Activated CD4-positive, alpha-beta T cell treated with anti-CD3 and anti-CD28 coated beads, Interleukin-2, amount 10 ng/mL, durations not matched to agents 24 days and 14 days (primary cell): ENCODE measurements at places on chromosomes 2 and 18. TPM values are rescaled to one million over a fixed set of nuclear protein-coding genes. Genes with fewer than 3 reads are reported as not detected.

Gene BBS5
- 4.3 and 4.7 TPM in 2 replicates for total RNA-seq

- no peak for DNase-seq
These were observed 911.2 kb upstream of the PIK3C3 start for GRCh38 chr18:41043876-41044275.

DNA sequence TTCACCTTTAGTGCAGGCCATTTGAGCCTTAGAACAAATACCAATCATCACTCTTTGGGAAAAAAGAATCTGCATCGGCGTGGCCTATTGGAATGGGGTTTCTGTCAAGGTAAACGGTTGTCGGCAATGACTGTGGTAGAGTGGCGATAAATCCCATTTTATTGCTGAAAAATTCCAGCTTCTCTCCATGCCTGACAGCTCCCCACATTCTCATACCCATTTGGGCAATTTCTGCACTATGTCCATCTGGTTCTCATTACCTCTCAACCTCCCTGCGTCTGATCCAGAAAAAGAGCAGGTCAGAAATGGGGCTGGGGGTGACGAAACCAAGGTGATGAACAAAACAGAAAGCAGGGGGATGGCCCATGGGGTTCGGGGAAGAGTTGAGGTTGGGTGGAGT is 254.0 kb downstream of the MEIS1 start:
- no peak for DNase-seq

- DNase-seq: no peak
These were observed 264.9 kb downstream of the ALPK2 start for GRCh38 chr18:58363767-58364540.

DNA sequence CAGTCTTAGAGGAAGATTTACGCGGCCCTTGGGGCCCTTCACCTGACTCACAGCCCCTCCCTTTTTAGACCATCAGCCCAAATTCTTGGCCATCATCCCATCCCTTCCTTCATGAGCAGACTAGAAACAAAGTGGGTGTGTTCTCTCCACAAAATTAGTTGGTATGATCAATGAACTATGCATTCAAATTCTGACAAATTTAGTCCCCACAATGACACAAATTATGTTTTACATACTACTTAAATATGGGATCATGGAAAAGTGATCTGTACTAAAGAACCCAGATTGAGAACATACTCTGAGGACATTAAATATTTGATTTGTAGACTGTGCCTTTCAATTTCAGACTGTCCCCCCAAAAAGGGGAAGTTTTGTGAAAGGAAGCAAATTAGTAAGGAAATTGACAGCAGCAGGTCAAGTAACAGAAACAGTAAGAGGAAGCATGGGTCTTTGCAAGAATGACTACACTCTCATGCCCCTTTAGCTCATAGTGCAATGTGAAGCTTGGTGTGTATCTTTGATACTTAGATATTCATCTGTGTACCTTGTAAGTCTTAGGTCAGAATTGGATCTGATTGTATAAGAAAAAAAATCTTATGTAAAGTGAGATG is 2.2 kb upstream of the MAPRE2 start:
- DNase-seq: no peak

GRCh38 chr2:176092270-176093144 is at the start of gene HOXD13:
Gene HOXD13, plus strand, starts transcription at chr2:176092721. Its CDS starts 170 bp downstream, at chr2:176092891.
- peak; percentile 60 for DNase-seq

DNA sequence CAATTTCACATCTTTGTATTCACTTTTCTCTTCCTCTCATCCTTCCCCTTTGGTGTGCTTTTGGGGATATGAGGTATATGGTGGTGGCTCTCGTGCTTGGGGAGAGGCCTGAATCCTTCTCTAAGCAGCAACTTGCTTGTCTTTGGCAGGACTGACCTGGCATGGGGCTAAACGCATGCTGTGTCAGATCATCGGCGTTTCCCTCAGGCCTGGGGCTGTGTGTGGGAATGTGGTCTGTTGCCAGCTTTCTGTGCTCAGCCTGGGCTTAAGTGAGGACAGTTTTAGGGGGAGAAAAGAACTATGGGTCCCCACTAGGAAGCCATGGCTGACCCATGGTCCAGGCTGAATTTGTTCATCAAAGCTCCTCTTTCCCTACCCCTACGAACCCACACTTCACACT is 60.7 kb downstream of the TET3 start:
- no peak for DNase-seq

- peak; percentile 27 for DNase-seq
These were observed 166.9 kb downstream of the ZNF516 start for GRCh38 chr18:76328140-76328539.

DNA sequence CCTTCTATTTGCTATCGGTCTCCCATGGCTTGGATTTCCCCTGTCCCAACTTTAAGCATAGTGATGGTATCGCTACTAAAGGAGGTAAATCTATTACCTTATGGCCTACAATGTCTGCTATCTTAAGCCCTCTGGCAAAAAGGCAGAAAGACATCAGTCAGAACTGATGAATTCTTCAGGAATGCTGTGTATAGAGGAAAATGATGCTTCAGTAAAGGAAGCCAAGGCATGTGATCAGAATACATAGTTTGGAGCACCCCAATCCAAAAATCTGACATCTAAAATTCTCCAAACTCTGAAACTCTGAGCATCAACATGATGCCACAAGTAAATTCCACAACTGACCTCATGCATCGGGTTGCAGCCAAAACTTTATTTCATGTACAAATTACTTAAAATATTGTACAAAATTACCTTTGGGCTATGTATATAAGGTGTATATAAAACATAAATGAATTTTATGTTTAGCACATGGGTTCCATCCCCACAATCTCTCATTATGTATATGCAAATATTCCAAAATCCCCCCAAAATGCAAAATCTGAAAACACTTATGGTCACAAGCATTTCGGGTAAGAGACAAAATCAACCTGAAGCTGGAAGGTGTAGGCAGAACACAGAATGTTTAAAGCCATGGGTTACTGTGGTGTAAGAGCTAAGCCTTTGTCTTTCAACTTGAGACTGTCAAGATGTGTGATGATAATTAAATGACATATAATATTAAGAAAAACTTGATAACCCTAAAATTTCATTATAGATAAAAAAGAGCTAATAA is 66.2 kb downstream of the CUL3 start:
- DNase-seq: no peak
